ENCODE measurements at places on chromosomes 12 and 14. TPM values are rescaled to one million over a fixed set of nuclear protein-coding genes. Genes with fewer than 3 reads are reported as not detected.
A peak's percentile ranks its signal among the peaks of the same experiment; 100 is the strongest.

The ZNF641 gene
- 6.3 TPM for total RNA-seq

The OVCH1 gene
- 0.27 TPM for total RNA-seq

The CD163L1 gene
- total RNA-seq, result 0.08 TPM

The STON2 gene
- total RNA-seq, result 3.3 TPM

The POLE gene
- total RNA-seq, result 37.4 TPM

The SPX gene
- 0.54 TPM for total RNA-seq

DNA sequence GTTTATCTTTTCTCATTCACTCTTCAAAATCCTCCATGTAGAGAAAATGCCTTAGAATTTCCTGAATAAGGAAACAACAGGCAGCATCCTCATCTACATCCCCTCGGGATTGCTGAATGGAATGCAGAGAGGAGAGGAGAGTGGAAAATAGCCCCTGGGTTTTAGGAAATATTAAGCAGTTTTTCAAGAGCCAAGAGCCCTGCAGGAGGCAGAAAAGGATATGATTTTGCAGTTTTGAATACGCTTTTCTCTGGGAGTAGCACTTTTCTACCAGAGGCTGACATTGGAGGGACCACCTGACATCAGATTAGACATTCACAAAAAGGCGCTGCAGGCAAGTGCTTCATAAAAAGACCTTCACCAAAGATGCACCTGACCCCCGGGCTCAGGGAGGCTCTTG is 362.2 kb upstream of the SFSWAP start:
- no peak for DNase-seq

DNA sequence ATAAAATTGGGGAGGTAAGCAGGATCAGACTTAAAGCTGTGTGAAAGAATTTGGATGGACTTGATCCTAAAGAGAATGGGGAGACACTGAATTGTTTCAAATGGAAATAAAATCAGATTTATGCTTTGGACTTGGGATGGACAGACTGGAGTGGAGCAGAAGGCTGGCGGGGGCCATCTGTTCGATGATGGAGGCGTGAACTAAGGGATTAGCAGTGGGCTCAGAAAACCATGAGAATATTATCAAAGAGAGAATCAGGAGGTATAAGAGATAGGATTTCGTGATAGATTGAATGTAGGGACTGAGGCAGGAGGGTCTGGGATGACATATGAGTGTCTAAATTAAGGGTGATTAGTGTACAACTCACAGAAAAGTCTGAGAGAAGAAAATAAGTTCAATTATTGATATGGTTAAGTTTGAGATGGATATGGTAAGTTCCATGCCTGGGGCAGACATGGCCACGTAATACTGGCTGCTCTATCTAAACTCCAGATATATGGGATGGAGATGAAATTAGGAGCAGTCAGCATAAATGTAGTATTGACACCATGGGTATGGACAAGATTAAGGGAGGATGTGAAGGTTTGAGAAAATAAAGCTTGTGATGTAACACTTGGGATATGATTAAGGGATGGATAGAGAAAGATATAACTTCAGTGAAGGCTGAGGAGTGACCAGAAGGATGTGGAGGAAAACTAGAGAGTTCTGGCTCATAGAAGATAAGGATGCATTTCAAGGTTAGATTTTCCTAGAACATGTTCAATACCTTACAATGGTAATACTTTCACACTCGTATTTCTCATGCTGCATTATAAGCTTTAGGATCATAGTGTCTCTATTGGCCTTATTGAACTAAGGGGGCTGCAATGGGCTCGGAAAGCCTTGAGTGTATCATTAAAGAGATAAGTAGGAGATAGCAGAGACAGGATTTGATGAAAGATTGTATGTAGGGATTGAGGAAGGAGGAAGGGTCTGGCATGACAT is 1.0 kb upstream of the TSSK4 start:
- DNase-seq, result no peak

GRCh38 chr14:91373591-91374254 is 43.9 kb downstream of the CCDC88C start:
- DNase-seq, result no peak

GRCh38 chr12:26643532-26644315 is 189.3 kb downstream of the ITPR2 start:
- no peak for DNase-seq

DNA sequence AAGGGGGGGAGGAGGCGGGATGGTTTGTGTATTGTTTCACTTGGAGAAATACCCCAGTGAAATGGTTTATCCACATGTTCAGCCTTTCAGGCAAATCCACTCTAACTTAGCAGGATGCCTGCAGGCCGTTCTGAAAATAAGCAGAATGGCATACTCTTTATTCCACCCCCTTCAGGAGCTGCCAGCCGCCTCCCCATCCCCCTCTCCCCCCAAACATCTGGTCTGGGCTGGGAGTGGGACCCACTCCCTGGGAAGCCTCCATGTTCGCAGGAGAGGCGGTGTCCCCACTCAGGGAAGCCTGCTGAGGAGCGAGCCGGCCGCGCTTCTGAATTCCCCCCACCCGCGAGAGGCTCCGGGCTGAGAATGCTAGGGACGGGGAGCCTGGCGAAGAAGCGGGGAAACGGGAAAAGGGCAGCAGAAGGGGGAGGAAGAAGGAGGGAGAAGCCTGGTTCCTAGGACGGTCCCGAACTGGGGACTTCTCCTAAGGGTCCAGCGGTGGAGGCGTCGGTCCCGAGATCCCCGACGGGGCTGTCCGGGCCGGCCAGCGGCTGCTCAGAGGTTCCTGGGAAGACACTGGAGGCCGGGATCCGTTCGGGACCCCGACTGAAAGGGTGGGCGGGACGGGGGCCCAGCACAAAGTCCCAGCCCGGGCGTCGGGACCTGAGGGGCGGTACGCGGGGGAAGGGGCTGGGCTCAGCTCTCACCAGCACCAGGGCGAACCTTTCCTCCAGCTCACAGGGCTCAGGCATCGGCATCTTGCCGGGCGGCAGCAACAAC is 666 bp downstream of the FMNL3 start:
- peak; percentile 50 for DNase-seq

All from fibroblast of the aortic adventitia (primary cell).